Stimulated activated CD4-positive, alpha-beta T cell treated with anti-CD3 and anti-CD28 coated beads, TNF-alpha, amount 100 ng/mL, for 4 hours (primary cell): ENCODE measurements at places on chromosomes 5 and 9.

DNA sequence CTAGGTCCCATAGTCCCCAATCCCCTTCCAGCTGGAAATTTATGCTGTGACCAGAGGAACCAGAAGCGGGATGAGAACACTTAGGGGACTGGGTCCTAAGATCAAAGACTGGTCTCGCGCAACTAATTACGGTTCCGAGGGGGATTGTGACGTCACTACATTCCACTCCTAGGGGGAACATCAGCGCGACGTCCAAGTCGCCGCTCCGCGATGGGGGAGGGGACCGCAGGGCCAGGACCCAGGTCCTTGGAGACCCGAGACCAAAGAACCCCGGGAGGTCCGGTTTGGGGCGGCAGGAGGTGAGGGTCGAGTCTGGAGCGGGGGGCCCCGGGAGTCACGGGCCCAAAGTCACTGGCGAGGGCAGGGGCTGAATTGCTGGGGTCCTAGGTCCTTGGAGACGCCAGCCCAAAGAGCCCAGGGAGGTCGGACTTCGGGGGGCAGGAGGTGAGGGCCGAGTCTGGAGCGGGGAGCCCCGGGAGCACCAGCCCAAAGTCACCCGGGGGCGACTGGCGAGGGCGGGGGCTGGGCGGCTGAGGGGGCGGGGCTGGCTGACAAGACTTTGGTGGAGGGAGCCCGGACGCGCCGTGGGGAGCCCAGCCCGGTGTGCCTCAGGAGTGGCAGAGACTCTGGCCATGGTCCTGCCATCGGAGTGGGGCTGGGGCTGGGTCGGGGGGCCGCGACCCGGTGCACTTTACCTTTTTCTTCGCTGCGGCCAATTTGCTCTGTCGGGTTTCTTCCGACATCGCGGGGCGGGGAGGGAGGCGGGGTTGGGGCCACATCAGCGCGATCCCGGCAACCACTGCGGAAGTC, at the start of gene GOLGA2:
TSS of gene GOLGA2 (minus strand) at position 810 of the 810 bp plus-strand sequence. CDS start at position 779, 31 bp downstream.
- DNase-seq = no peak

DNA sequence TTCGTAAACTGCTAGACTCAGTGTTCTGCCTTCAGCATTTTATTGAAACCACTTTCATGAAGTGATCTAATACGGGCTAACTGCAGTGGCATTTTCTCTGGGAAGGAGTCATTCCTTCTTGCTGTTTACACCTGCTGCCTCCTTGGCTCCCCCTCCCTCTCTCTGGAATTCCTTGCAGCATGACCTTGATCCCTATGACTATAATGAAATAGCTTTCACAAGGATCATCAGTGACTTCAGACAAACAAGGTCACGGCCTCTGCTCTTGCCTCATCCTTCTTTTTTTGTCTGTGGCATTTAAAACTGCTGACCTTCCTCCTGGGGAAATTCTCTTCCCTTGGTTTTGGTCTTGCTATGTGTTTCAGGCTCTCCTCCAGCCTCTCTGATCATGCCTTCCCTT, 90.2 kb downstream of the ZNF462 start:
- no peak for DNase-seq

- DNase-seq = peak; percentile 54
Measured at GRCh38 chr5:132500931-132501628, 10.5 kb upstream of the IRF1 start.

DNA sequence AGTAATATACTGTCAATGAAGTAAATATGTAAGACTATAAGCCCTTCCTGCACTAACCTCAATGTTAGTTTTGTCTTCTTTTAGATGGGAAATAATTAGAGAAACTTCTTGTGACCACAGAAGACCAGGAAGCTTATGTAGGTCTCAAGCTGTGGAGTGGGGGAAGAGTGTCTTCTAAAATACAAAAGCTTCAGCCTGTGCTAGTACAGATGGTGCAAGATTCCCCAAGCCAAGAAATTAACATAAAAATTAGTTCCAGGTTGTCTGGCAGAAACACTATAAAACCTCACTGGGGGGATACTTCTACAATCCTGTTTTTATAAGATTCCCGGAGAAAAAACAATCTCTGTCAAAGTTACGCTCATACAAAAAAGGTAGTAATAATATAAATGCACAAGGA, 103.6 kb downstream of the FNBP1 start:
- no peak for DNase-seq

GRCh38 chr9:117703537-117703936, 666 bp upstream of the TLR4 start:
- no peak for DNase-seq

DNA sequence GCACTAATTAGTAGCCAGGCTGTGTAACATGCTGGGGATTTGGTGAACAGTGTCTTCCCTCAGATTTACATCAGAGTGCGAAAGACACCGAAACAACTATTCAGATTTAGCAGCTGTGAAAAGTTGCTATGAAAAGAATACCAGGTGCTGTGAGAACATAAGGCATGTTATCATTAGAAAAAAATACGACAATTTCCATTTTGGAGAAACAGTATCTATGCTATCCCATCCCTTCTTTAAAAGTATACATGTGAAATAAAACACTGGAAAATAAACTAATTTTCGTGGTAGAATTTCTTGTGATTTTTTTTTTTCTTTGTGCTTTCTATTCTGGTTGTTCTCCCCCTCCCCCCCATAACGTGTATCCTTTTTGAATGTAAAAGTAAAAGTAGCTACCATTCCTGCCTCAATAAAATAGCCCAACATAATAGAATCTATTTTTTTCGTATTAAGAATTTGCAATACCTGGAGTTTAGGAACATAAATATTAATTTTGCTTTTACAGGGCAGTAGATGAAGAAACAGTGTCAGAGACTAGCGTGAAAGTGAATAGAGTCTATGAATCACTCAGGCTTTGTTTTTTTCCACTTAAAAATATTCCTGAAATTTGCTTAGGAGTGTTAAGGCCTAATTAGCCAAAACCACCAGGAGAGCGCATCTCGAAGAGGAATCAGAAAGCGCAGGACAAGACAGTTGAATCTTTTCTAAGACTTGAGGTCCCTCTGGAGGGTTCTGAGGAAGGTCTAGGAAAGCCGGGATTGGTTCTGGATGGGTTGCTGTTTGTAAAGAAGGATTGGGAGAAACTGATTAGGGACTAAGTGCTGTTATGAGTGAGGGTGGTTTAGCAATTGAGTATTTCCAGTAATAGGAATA, 813 bp upstream of the SLU7 start:
- no peak for DNase-seq

DNA sequence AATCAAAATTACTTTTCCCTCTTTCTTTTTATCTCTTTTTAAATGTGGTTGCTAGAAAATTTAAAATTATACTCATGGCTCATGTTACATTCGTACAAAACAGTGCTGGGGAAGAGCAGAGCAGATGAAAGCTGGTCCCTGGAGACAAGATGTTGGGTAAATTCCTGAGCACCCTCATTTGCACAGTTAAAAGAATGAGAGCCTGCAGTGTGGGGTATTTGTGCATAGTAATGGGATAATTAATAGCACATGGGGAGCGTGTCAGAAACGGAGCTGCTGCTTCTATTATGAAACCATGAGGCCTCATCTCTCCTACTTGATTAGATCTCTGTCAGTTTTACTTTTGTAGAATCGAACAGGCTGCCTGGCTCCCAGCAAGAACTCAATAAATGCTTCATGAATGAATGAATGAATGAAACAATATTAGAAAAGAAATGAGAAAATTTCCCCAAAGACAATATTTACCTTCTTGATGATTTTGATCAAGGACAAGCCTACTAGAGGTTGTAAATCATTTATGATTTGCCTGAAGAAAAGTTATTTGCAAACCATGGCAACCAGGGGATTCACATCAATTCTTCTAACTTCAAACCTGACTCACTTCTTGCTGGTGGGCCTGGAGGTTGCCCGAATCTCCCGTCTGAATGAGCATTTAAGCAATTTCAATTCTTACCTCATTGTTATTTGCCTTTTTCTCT, 177.2 kb upstream of the TUT7 start:
- DNase-seq = no peak

DNA sequence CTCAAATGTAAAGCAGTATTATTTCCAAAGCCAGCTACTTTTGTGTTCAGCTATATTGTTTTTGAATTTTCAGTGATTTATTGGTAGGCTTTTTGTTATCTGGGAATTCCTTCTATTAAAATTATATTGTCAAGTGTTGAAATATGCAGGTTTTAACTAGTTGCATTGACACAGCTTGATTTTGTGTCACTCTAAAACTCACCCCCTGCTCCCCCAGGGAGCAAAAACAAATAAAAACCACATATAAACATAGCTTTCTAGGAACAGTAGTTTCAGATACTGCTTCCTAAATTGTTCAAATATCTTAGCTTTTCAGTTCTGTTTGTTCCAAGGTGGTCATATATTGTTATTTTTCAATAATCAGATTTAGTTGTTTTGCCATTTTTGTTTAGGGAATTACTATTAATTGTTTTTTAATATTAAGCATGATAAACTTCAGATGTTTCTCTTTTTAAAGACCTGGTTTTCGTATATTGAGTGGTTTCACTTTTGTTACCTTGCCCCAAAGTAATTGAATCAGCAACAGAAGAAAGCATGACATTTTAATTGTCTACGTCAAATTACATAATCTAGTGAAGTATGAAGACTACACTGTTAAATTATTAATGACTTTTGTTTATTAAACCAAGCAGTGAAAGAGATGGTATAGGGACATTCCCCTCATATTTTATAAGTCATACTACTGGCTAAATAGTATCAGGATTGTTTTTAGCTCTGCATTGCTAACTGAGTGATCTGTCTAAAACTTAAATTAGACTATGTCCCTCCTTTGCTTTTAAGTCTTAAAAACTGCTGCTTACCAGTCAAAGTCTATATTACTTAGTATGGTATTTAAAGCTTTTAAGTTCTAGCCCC, 43.4 kb downstream of the ERBIN start:
- no peak for DNase-seq

DNA sequence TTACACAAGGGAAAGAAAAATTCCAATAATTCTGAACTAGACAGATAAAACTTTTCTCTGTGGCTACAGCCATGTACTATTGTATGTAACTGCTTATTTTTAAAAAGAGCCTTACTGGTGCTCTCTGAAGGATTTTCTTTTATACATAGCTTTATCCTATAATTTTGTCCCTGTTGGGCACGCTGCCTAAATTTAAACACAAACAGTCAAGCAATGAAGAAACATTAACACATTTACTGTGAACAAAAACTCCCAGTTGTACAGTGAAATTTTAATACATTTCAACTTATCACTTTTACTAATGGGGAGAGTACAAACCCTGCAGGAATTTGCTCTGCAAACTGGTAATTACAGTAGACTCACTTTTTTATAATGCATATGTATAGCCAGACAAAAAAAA, 273.3 kb downstream of the BNC2 start:
- DNase-seq = no peak

DNA sequence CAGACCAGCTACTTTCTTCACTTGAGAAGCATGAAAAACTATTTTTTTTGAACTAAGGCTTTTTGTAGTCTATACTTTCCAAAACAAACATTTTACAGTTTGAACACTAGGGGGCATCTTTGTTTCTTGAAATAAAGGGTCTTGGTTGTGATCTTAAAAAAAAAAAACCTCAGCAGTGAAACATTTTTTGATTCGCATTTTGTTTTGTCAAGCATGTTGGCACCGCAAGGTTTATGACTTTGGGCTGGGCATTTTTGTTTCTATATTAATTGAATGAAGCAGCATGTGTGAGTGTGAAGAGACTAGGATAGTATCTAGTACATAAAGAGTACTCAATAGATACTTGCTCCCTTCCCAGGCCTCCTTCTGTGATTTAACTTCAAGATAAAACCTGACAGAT, 31.6 kb upstream of the ACOT12 start:
- DNase-seq = no peak

DNA sequence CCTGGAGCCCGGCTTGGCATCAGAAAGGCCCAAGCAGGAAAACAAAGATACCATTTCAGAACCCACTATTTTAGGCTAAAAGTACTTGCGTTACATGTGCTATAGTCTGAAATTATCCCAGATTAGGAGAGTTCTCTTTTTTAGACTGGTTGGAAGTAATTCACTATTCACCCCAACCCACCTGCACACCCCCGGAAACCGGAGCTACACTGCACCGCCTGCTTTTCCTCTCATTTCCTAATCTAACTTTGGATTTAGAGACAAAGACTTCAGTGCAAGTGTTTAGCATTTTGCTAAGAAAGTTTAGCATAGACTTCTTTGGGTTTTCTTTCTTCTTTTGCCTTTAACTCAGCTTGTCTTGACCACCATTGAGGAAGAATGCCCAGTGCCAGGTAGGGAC, 79.2 kb downstream of the SECISBP2 start:
- DNase-seq = no peak

DNA sequence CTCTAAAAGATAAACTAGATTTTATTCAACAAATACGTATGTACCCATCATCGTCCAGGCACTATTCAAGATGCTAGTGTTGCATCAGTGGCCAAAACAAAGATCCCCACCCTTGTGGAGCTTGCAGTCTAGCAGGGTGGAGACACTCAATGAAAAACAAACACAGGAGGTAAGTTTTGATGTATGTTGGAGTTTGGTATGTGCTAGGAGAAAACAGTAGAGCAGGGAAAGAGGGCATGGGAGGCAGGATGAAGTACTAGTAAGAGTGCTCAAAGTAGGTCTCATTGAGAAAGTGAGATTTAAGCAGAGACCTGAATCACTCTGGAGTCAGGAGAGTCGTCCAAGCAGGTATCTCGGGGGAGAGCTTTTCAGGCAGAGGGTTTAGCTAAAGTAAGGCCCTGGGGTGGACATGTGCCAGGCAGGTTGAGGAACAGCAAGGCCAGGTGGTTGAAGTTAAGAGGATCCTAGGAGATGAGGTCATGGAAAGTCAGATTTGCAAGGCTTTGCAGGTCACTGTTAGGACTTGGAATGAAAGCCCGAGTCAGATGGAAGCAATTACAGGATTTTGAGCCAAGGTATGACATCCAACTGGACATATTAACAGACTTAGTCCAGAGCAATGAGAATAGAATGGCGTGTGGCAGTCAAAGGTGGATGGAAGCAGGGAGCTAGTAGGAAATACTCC, 9.2 kb downstream of the SNX18 start:
- DNase-seq = no peak

GRCh38 chr9:89605465-89606048, 745 bp downstream of the GADD45G start:
- peak; percentile 45 for DNase-seq

- DNase-seq = no peak
Measured at GRCh38 chr5:133049726-133050048, 2.1 kb upstream of the HSPA4 start.

GRCh38 chr5:5800801-5801761, 378.6 kb downstream of the ICE1 start:
- no peak for DNase-seq

- no peak for DNase-seq
Measured at GRCh38 chr5:39198127-39198526, 21.2 kb downstream of the FYB1 start.

DNA sequence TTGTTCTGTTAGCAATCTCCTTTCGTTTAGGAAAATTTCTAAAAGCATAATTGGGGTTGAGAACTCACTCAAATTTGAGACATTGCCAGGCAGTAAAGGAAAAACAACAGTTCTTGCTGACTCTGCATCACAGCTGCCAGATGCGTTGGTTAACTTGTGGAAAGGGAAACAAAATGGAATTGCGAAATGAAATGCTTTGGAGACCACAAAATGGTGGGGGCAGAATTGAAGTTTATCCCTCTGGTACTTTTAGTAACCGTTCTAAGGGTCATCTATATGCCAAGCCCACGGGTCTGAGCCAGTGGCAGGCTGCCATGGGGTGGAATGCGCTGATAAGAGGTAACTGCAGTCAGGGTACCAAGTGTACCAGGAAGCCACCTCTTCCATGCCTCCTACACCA, 28.6 kb upstream of the SELENOP start:
- DNase-seq = no peak
